Common myeloid progenitor, CD34-positive (primary cell): ENCODE measurements at places on chromosomes 7 and 10.

GRCh38 chr10:22427101-22427500 is 81.8 kb downstream of the SPAG6 start:
- no peak for DNase-seq

DNA sequence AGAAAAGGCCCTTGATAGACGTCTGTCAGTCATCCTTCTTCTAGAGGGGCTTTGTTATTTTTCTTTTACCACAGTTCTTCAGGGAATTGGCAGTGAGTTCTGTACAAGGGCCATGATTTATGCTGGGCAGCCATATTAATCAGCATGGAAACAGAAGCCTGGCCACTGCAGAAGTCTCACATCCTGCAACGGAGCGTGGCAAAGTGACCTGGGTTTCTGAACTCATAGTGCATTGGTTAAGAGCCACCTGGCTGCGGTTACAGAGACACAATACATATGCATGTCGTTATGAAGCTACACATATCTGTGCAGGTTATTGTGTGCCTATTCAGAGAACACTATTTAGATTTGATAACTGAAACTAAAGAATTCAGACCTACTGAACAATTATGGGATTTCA is 419.4 kb upstream of the CELF2 start:
- DNase-seq = no peak

DNA sequence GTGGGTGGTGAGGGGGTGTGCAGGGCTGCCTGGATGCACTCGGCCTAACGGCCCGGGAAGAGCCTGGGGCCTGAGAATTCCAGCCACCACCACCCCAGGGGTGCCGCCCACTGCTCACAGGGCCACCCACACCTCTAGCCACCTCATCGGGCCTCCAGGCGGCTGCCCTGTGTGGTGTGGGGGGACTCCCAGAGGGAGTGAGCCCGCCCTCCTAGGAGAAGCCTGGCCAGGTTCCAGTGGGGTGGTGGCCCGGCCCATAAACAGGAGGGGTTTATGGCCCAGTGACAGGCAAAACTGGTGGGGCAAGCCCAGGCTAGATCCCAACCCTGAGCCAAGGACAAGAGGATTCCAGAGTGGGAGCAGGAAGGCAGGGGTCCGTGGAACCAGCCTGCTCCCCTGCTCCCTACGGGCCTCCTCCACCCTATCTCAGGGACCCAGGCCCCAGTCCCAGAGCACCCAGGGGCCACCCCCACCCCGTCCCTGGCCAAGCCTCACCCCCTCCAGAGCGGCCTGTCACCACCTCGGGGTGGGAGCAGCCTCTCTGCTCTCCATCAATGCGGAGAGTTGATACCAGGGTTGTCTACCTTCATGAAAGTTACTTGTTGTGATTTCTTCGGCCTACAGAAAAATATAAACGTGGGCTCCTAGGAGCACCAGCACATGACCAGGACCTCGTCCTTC is 20.2 kb upstream of the PDGFA start:
- no peak for DNase-seq

DNA sequence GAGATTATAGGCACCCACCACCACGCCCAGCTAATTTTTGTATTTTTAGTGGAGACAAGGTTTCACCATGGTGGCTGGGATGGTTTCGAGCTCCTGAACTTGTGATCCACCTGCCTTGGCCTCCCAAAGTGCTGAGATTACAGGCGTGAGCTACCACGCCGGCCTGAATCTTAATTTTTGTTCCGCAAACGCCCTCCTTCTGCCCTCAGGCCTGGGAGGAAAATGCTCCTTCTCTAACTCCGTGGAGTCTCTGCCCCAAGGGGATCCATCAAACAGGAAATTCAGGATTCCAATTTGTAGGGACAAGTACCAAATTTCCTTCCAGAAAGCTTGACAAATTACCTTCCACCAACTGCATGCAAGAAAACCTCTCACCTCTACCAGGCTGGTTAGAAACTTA is 43.2 kb downstream of the RBAK start:
- DNase-seq = no peak

DNA sequence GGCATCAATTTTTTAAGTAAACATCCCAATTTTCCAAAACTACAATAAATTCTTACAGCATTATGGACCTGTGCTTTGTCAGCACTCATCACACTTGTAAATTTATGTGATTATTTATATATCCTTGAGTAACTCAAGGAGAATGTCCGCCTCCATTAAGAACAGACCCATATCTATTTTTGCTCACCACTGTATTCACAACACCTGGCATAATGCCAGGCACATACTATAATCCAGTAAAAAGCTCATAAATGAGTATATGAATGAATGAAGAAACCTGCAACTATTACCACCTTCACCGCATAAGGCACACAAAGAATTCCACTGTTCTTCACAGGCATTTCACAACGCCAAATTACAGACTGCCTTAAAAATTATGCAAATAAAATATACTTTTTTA is 46.9 kb downstream of the MINDY3 start:
- DNase-seq = no peak
